Activated CD8-positive, alpha-beta memory T cell treated with anti-CD3 and anti-CD28 coated beads for 1 hour (primary cell): ENCODE measurements at places on chromosomes 2 and 18.
A peak's percentile ranks its signal among the peaks of the same experiment; 100 is the strongest.

DNA sequence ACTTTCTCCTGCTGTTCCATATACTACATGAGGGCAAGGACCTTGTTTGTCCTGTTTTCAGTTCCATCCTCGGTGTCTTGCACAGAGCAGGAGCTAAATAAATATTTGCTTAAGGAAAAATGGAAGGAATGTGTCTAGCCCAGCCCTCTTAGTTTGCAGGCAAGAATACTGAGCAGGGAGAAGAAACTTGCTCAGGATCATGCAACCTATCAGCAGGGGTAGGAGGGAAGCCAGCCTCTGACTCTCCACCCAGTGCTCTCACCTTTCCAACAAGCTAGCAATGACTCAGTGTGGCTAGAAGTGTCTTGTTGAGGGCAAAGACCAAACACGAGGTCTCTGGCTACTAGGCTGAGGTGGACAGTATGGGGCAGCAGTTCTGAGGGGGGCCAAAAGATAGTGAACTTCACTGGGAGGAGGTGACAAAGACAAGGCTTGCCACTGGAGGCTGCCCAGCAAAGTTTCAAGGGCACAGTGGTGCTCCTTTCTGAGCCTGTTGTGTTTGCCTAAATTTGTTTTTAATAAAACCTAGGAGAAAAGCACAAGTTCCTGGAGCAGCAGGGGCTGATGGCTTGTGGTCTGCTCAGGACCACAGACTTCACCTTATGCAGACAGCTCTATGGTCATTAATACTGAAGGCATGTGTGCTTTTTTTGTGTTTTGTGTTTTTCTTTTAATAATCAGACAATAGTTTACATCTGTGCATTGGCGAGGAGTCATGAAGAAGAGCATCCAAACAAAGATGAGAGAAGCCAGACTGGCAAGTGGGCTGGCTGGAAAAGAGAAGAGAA lies 49.1 kb upstream of the CTAGE1 start:
- no peak for DNase-seq

DNA sequence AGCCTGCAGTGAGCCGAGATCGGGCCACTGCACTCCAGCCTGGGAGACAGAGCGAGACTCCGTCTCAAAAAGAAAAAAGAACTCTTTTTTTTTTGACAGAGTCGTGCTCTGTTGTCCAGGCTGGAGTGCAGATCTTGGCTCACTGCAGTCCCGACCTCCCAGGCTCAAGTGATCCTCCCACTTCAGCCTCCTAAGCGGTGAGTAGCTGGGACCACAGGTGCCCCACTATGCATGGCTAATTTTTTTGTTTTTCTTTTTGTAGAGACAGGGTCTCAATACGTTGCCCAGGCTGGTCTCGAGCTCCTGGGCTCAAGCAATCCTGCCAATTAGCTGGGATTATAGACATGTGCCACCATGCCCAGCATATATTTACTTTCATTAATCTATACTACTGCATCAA lies 12.5 kb upstream of the INO80D start:
- no peak for DNase-seq

- no peak for DNase-seq
These were observed 164.7 kb downstream of the AGAP1 start for GRCh38 chr2:235658351-235659174.

- DNase-seq = no peak
These were observed 26.8 kb upstream of the SPATA3 start for GRCh38 chr2:230968921-230969658.

DNA sequence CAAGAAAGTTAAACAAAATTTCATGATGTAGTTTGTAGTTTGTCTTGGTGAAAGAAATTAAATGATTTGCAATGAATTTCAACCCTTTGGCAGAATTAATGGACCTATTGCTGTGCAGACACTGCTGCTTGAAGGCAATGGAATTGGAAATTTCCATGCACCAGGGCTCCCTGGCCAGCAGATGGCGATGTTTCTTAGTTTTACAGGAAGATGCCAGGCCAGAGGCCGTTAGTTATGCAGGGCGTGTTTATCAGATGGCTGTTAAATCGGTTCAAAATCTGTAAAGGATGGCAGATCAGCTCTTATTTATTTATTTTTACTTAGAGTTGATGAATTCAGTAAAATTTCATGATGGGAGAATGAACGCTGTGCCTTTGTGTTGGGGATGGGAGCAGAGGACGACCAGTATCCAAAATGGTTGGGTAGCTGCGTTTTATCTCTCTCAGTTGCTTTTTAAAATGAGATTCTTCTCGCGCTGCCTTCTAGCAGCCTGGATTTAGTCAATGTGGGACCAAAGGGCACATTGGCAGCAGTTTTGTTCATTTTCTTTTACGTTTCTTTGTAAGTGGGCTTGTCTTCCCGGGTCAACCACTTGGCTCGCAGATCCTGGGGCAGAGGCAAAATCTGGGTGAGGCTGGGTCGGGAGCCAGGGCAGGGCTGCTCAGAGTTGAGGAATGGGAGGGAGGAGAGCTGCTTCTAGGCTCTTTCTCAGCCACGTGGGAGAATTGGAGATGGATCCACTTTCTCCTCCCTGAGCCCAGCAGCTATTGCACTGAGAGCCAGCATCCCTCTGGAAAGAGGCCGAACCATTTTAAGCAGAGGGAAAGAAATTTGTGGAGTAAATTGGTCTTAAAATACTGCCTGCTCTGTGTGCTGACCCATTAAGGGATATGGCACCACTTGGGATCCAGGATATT lies 344.0 kb downstream of the PIK3C3 start:
- DNase-seq = peak; percentile 13

- DNase-seq = no peak
These were observed 139.4 kb downstream of the FAM210A start for GRCh38 chr18:13587001-13587400.

DNA sequence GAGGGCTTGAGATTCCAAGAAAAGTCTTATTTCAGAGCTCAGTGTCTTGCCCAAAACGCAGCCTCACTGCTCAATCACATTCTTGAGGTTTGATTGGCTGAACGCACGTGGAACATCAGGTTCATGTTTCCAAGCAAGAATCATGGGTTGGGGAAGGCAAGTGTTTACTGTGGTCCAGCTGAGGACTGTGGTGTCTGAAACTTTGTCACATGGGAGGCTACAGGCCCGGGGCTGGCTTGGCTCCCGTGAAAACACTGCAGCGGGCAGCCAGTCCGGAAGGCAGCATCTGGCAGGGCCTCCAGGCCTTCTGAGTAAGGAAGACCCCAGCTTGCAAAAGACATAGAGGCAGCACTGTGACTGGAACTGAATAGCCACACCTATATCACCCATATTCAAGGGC lies 84.7 kb downstream of the POLR1A start:
- DNase-seq = no peak

- peak; percentile 61 for DNase-seq
These were observed at the start of gene ITGA6 for GRCh38 chr2:172427256-172427989. Gene ITGA6 (plus strand): TSS chr2:172427586.

- no peak for DNase-seq
These were observed 73.1 kb downstream of the MAPRE2 start for GRCh38 chr18:35114305-35114704.

GRCh38 chr2:106581328-106581727 lies 94.2 kb downstream of the CD8B2 start:
- no peak for DNase-seq

GRCh38 chr2:197259470-197259999 lies 51.0 kb downstream of the ANKRD44 start:
- DNase-seq = no peak

GRCh38 chr18:48942086-48942485 lies 8.7 kb downstream of the SMAD7 start:
- DNase-seq = no peak

- no peak for DNase-seq
These were observed 162.1 kb downstream of the ZEB2 start for GRCh38 chr2:144357623-144358373.

GRCh38 chr2:121147766-121148165 lies 137.2 kb downstream of the TFCP2L1 start:
- no peak for DNase-seq

GRCh38 chr2:96762529-96763311 lies 2.0 kb downstream of the CNNM4 start:
- no peak for DNase-seq

GRCh38 chr2:4862031-4862430 lies 830.2 kb upstream of the SOX11 start:
- DNase-seq = no peak

- DNase-seq = no peak
These were observed 319.5 kb upstream of the HNMT start for GRCh38 chr2:137644731-137645130.
